ENCODE measurements at places on chromosomes 13 and 19. TPM values are rescaled to one million over a fixed set of nuclear protein-coding genes. Genes with fewer than 3 reads are reported as not detected.

DNA sequence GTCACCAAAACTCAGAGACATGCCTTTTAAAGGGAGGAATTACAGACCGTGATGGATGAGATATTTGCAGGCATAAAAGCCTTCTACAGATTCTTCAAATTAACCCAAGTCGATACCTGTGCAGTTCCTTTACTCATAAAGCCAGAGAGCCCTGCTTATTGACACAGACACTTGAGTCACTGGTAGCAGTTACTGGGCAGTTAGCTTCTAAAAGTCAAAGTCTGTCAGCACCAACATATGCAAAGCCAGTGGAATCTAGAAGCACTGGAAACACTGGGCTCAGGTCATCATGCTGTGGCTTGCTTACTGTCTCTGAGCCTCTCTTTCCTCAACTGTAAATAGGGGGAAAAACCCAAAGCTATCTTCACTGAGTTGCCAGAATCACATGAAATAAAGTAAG, 25.7 kb upstream of the LRCH1 start:
- DNase-seq, result no peak

DNA sequence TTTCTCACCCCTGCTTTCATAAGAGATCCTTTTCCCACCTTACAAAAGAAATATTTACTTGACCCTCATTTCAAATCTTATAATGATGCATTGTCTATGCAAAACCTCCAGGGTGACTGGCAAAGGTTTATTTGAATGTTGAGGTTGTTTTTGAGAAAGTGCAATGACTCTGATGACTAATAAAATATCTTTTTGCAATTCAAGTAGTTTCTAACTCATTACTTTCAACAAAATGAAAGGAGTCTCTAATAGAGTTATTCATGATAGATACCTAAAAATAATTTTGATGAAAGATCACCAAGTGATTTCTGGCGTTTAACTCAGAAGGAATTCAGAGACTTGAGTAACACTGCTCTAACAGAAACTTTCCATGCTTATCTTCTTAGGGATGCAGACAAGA, 144.2 kb downstream of the FOXO1 start:
- no peak for DNase-seq

DNA sequence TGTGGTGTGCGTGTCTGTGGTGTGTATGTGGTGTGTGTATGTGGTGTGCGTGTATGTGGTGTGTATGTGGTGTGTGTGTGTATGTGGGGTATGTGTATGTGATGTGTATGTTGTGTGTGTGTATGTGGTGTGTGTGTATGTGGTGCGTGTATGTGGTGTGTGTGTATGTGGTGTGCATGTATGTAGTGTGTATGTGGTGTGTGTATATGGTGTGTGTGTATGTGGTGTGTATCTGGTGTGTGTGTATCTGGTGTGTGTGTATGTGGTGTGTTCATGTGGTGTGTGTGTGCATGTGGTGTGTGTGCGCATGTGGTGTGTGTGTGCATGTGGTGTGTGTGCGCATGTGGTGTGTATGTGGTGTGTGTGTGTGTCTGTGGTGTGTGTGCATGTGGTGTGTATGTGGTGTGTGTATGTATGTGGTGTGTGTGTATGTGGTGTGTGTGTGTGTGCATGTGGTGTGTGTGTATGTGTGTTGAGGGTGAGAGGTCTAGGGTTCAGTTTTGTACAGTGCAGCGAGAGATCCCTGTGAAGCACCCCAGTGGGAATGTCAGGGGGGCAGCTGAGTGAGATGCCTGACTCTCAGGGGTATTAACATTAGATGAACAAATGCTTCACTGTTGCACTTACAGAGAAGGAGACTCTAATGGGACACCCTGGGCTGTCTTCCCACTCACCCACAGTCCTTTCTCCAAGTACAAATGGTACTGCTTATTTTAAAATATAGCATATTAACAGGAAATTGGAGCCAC, 61.3 kb upstream of the MEDAG start:
- no peak for DNase-seq

- DNase-seq, result no peak
Observed at GRCh38 chr19:38043649-38044144, 136.7 kb downstream of the SIPA1L3 start.

DNA sequence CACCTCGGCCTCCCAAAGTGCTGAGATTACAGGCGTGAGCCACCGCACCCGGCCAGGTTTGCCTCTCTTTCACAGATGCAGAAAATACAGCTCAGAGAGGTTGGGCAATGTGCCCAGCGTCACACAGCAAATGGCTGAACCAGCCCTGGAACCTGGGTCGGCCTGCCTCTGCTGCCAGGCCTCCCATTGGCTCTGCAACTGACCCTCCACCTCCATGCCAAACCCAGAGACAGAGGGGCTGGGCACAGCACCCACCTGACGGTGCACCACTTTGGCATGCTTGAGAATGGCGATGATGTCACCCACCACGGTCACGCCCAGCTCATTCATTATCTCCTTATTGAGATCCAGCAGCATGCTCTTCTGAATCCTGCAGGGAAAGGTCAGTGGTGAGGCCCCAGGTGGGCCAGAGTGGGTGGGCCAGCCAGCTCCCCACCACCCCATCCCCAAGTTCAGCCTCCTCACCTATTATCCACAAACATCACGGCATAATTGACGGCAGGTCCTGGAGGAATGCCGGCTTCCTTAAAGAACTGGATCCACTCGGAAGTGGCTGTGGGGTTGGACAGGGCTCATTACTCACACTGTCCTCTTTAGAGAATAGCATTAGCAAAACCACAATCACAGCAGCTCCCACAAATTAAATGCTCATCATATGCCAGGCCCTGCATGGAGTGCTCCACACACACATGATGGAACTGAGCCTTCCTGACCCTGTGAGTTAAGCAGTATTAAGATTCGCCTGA, 12.2 kb downstream of the C19orf47 start:
- DNase-seq, result no peak

- no peak for DNase-seq
Observed at GRCh38 chr13:78997902-78998629, 339.1 kb upstream of the OBI1 start.

Gene AKAP8
- polyA plus RNA-seq, result 26.2 TPM

GRCh38 chr19:1526979-1527649, 3.2 kb downstream of the PLK5 start:
- no peak for DNase-seq

Gene SLAIN1
- 19.1 TPM for polyA plus RNA-seq

DNA sequence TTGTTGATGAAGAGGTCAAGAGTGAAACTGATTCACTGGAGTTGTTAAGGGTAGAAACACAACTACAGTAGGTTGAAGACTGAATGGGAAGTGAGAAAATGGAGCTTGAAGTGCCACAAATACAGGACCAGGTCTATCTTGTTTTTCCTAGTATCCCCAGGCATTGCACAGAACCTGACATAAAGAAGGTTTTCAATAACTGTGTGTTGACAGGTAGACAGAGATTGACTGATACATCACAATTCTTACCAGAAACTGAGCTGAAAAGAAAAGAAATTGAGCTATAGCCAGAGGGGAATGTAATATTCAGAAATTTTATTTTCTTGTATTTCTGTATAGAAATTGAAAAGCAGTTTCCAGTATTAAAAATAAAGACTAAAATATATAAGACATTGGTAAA, 767.7 kb downstream of the PCDH17 start:
- no peak for DNase-seq

Gene SIGLEC9
- polyA plus RNA-seq, result 1.0 TPM

Gene GAPDHS
- not detected for polyA plus RNA-seq

DNA sequence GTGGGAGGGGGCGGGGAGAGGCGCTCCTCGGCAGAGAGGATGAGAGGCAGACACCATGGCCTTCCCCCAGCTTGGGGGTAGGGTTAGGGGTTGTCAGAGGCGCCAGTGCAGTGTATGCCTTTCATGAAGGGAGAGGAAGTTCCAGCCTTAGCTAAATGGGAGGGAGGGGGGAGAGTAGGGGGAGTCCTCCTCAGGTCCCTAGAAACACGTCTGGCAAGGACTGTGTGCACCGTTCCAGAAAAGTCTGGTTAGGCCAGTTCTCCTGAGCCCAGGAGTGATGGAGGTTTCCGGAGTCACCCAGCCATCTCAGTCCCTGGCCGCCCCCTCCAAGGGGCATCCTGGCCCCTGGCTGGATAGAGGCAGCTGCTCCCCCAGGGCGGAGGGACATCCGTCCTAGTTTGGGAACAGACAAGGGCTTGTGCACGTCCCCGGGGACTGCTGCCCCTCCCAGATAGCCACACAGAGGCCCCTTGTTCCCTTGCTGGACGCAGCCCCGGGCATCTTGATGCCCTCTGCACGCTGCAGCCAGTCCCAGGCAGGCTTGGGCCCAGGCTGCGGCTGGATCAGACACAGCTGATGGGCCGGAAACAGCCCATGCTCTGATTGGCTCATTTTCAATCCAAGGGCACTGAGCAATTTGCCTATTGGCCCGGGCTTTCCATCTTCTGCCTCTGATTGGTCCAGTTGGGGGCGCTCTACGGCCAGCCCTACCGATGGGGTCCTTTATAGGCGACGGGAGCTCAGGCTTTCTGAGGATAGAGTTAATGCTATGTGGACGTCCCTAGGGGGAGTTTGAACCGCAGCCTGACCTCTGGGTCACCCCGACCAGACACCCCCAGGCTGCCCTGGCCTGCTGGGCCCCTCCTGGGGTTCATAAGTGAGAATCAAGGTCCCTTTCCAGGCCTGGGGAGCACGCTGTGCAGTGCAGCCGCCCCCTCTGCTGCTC, 3.8 kb downstream of the S1PR2 start:
- peak; percentile 66 for DNase-seq

- DNase-seq, result no peak
Observed at GRCh38 chr19:35143818-35144217, 763 bp downstream of the FXYD7 start.

GRCh38 chr13:52104624-52105023, 24.2 kb downstream of the NEK5 start:
- DNase-seq, result no peak

DNA sequence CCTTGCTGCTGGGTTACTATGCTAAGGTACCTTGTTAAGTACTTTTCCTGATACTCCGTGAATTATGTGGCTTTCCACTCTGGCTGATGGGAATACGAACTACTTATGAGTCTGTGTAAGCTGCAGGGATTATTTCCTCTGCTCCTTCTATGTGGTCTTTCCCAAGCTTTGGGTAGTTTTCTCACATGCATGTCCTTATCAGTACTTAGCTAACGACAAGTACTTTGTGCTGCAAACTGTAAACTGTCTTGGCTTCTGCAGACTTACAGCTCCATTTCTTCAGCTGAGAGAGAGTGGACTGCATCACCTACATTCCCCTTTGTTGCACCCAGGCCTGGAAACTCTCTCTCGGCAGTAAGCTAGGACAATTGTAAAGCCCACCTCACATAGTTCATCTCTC, 76.6 kb downstream of the FGF9 start:
- DNase-seq, result no peak

Gene KCNJ14
- 0.66 TPM for polyA plus RNA-seq

Gene GPALPP1
- 63.7 TPM for polyA plus RNA-seq

- no peak for DNase-seq
Observed at GRCh38 chr13:28744091-28744536, 25.3 kb upstream of the SLC46A3 start.

GRCh38 chr19:3229346-3229743, 4.9 kb downstream of the CELF5 start:
- no peak for DNase-seq

DNA sequence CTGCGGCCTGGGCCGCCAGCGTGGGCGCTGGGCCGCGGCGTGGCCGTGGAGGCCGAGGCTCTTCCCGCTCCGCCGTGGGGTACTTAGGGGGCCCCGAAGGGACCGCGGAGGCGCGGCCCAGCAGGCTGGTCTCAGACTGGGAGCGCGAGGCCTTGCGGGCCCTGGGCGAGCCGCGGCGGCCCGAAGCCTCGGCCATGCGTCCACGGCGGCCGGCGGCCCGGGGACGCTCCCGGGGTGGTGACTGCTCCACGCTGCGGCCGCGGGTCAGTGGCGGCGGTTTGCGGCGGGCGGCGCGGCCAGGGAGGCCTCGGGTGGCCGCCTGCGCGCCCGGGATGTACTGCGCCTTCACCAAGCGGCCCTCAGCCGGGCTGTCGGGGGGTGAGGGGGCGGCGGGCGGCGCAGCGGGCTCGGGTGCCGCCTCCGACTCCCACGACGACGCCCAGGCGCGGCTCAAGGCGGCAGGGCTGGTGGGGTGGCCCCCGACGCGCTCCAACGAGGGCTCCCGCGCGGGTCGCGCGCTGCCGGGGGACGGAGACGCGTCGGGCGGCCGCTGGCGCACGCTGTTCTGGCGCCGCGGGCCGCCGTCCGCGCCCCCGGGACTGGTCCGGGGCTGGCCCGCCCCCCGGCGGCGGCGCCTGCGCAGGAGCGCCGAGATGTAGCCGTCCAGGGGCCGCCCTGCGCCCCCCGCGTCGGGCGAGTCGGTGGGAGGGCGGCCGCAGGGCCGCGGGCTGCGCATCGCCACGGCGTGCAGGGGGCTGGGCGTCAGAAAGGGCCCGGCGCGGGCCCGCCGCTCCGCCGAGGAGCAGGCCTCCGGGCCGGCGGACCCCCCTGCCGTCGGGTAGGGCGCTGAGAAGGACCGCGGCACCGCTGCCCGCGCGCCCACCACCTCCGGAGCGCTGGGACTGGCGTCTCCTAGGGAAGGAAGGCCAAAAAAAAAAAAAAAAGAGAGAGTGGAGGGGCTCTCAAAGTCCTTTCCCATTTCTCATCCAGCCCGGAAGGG, 11.7 kb downstream of the DACT3 start:
- no peak for DNase-seq

DNA sequence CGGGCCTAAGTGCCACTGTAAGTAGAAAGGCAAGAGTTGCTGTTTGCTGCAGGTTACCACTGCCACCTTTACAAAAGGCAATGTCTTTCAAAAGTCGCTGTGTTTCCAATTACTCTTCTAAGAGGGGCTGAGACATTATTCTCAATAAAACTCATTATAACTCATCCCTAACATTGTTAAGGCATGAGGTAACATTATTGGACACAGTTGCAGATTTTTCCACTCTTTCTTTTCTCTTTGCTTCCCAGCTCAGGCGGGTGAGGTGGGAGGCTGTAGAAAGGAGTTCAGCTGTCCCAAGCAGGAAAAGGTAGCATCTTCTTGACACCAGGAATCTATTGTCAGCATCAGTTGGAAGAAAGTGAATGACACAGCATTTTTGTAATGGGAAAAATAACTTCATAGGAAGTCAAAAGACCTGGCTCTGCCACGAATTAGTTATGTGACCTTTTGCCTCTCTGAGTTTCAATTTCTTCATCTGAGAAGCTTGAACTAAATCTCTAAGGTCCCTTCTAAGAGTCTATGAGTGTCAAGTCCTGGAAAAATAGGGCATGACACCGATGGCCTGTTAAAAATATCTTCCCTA, 2.1 kb upstream of the UBL3 start:
- DNase-seq, result no peak

- DNase-seq, result no peak
Observed at GRCh38 chr13:60170414-60170813, 6.7 kb upstream of the DIAPH3 start.

DNA sequence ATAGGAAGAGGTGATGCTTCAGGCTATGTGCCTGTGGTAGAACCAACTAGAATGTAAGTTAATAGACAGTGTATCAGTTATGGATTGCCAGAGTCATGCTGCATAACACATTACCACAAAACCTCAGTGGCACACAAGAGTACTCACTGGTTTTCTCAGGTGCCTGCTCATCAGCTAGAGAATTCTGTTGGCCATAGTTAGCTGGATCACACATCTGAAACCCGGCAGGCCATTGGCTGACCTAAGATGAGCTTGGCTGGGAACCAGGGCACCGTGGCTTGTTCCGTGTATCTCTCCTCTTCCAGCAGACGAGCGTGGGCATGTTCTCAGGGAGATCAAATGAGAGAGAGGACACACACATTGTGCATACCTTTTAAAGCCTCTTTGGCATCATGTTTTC, 76.7 kb downstream of the TEX26 start:
- no peak for DNase-seq

Measured in left renal cortex interstitium (tissue), 4 donors.